ENCODE measurements at places on chromosomes 1 and 21. TPM values are rescaled to one million over a fixed set of nuclear protein-coding genes. Genes with fewer than 3 reads are reported as not detected.

DNA sequence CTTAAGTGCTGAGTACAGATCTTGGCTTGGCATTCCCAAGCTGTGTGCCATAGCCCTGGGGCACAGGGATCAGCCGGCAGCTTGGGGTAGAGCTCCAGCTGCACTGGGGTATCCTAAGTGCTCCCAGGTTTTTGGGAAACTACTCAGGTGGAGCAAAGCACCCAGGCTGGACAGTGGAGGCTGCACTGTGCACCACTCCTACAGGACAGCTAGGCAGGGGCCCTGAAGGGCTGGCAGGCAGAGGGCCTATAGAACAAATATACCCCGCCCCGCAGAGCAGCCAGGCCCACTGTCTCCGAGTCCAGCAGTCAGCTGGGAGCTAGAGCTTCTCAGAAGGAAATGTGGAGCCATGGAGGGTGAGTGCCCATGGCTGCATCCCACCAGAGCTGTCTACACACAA lies 691.7 kb upstream of the ADGRL2 start:
- DNase-seq, result no peak

DNA sequence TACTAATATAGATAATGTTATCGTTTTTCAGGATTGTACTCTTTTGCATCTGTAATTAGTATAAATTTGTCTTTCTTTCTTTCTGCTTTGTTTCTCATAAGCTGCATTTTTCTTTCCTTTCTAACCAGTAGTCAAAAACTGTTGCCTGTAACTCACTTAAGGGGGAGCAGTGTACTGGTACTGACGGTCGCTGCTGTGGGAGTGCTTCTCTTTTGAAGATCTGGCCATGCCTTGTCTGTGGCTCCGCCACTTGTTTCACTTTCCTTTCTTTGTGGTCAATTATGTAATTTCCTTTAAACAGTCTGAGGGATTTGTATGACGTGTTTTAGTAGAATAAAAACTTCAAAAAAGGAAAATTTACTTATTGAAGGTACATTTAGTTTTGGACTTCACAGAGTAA lies 37.0 kb downstream of the MIA3 start:
- DNase-seq, result no peak

The PIK3C2B gene
- polyA plus RNA-seq, result 39.7 TPM

DNA sequence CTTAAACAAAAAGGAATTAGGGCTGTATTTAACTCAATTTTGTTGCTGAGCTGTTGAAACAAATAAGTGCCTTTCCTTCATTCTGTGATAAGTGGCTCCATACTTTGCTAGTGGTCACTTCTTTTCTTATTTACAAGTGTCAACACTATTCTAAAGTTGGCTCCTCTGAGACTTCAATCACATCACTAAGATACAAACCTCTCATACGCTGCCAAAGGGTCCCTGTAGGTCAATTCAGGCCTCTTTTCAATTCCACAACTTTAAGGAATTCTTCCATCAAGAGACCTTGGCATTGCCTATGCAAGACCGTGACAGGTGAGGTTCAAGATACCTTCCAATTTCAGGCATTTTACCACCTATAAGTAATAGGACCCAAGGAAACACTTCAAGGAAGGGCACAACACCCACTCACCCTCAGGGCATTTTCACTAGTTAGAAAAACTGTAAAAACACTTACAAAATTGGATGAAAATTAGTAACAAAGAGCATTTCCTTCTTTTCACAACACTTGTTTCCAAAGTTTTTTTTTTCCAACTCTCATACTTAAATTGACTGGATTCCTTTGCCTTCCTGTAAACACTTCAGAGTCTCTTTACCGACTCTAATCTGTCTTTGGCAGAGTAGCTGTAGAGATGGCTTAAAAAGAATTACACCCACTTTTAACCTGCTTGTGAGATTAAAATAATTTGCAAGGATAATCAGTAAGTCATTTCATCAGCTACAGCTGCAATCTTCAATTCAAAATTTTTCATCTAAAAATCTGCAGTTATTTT lies 24.5 kb downstream of the SERBP1 start:
- no peak for DNase-seq

The CADM3 gene
- 0.92 TPM for polyA plus RNA-seq

- DNase-seq, result no peak
Measured at GRCh38 chr1:15197591-15198447, 44.3 kb downstream of the TMEM51 start.

- no peak for DNase-seq
Measured at GRCh38 chr1:21621761-21622436, 47.3 kb downstream of the RAP1GAP start.

- no peak for DNase-seq
Measured at GRCh38 chr1:221468546-221468945, 273.3 kb downstream of the DUSP10 start.

DNA sequence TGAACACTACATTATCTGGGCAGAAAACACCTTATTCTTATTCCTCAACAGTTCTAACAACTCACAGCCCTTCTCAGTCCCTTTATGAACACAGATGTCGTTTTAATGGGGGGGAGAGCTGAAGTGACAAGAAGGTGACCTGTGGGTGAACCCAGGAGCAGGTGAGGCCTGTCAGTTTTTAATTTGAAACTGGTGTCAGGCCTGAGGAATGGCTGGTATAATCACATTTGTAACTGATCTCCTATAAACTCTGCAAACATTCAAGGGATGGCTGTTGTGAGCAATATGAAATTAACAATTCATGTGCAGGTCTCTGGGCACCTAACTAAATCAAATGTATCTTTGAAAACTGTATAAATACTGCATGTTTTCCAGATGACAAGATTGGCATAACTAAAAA lies 362.1 kb upstream of the NR5A2 start:
- no peak for DNase-seq

GRCh38 chr1:186503190-186503589 lies 42.3 kb upstream of the PDC start:
- no peak for DNase-seq

- no peak for DNase-seq
Measured at GRCh38 chr1:11373895-11374747, 101.1 kb downstream of the UBIAD1 start.

- no peak for DNase-seq
Measured at GRCh38 chr21:14993115-14993514, 71.7 kb downstream of the NRIP1 start.

GRCh38 chr1:163709636-163710035 lies 387.9 kb downstream of the NUF2 start:
- no peak for DNase-seq

GRCh38 chr21:27269644-27270043 lies 302.8 kb upstream of the ADAMTS5 start:
- no peak for DNase-seq

GRCh38 chr21:42969193-42969600 lies 5.2 kb upstream of the PKNOX1 start:
- no peak for DNase-seq

DNA sequence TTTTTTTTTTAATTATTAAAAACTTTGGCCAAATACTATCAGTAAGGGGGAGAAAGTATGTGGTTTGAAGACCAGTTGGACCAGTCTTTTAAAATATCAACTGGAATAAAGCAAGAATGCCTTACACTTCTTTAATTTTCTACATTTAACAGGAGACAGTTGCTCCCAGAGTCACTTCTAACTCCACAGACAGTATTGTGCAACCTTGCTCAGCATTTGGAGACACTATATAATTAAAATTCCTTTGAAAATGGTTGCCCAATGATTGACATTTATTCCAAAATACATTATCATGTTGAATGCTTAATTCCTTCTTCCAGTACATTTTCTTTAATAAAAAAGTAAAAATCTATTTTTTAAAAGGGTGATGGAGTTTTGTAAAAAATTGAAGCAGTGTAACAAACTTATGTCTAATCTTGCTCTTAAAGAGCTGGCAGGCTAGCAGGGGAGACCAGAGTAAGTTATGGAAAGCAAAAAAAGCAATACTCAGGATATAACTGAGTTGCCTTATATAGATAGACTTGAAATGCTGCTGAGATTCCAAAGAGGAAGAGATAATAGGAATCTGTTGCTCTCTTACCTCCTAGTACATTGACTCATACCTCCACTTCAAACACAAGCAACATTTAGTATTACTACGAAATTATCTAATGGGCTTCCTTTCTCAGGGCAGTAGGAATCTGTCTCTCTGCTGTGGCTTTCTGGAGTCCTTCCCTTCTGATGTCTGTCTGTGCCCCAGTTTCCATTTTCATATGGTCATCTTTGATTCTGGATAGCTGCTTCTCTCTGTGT lies 69.7 kb upstream of the RGL1 start:
- DNase-seq, result no peak

The TMPRSS15 gene
- polyA plus RNA-seq, result 0.89 TPM

DNA sequence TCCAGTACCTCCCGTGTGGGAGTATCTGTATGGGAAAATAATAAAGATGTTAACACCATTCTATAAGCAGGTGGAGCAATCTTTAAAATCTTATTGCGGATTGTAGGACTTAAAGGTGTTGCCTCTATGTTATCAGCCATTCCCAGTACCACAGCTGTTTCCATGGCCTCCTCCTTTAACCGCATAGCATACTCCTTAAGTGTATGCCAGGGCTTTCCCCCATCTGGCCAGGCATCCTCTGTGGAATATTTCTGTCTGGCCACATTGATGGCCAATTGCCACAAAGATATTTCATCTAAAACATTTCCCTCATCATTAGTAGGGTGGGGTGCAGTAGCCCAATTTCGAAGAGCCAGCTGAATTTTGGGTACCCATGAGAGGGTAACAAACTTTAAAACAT lies 7.3 kb upstream of the STUM start:
- no peak for DNase-seq

DNA sequence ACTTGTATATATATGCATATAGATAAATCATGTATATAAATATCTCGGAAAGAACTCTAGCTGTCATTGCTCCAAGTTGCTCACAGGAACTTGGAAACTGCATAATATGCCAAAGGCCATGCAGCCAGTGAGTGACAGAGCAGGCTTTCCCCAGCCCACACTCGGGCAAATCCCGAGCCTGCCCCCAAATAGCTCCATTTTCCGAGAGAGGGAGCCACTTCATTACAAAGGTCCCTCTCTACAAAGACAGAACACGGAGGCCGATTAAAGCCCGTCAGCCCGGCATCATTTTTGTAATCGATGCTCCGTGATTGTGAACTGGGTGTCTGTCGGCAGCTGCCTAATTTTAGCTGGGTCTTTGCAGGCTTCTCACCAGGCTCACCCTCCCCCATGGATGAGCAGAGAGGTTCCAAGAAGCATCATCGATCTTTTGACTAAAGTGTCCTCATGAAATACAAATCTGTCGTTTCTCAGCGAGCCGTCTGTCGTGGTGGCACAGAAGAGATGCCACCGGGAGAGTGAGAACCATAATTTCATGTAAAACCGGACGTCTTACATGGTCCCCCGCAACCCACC lies 663.9 kb downstream of the PTPRU start:
- no peak for DNase-seq

DNA sequence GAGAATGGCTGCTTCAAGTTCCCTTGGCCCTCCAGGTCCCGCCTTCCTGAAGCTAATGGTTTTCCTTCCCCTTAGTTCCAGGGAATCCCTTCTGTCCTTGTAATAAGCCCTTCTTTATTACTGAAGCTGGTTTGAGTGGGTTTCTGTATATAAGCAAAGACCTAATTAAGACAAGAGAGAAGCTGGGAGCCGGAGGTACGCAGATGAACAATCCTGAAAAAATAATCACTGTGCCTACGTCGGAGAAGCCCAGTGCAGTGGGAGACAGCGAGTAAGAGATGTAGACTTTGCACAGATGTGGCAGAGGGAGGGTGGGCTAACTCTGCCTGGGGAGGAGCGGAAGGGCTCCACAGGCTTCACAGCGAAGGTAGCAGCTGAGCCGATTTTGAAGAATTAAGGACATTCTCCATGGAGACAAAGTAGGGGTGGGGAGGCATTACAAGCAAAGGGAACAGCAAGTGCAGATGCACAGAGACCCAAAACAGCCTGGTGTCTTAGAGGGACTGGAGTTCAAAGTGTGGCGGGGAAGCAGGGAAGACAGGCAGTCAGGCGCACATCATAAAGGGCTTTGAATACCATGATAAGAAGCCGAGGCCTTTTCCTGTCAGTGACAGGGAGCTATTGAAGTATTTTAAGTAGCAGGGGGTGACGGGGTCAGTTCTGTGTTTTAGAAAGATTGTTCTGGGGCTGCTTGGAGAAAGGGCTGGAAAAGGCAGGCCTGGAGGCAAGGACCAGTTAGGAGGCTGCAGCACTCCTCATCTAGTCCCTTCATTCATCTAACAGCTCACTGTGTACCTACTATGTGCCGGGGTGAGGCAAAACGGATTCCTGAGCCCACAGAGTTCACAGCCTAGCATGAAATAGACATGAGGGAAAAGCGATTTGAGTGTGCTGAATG lies 6.5 kb downstream of the RIMS3 start:
- DNase-seq, result no peak

DNA sequence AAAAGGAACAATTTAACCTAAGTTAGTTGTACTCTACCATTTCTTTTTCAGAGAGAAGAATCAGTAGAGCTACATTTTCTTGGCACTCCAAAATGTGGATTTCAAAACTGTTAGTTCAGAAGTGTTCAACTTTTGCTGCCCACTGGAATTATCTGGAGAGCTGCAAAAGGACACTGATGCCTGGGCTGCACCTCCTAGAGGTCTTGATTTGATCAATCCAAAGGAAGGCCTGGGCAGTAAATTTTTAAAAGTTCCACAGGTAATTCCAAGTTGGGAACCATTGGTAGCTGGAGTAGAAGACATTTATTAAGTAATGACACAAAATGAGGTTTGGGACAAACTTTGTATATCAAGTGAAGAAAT lies 79.3 kb upstream of the HMCN1 start:
- no peak for DNase-seq

The ZBTB8B gene
- polyA plus RNA-seq, result 0.14 TPM

GRCh38 chr1:183891158-183891856 lies 86.4 kb downstream of the RGL1 start:
- DNase-seq, result no peak

DNA sequence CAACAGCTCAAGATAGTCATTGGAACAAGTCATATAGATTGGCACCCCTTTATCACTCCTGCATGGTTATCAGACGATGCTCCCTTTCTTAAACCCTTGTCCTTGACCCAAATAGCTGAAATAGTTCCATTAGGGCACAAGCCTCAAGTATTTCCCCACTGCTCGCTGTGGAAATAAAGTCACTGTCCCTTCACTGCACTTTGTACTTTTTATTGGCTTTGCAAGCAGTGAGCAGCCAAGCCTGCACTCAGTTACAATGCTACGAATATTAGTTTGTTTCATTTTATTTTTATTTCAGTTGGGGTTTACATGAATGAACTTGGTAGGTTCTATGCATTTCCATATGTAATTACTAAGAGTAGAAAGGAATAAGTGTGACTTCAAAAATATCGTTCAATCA lies 1176.4 kb downstream of the BRINP3 start:
- no peak for DNase-seq

The AMIGO1 gene
- polyA plus RNA-seq, result 14.8 TPM

The KRTAP7-1 gene
- not detected for polyA plus RNA-seq

DNA sequence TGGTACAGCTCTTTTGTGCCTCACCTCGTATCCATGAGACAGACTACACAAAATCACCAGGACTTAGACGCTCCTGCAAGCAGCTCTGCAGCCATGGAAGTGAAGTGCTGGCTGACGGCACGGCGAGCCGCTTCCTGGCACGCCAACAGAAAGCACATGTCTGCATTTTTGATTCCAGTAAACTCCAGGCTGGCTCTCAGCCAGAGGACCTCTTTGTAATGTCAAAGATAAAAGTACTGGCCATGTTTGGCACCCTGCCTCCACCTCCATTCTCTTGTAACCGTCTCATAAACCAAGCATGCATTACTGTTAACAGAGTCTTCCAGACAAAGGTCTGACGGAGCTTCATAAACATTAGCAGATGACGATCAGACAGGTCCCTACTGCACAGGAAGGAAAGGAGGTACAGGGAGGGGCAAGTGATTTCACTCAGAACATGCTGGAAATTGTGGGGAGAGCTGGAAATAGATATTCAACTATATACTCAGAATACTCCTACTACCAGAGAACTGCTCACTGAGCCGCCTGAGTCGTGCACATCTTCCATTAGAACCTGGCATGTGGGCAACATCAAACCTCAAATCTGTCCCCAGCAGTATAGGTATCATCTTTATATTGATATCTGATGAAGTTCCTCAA lies 632.0 kb downstream of the SMYD3 start:
- DNase-seq, result peak; percentile 38

The C1orf226 gene
- polyA plus RNA-seq, result 1.7 TPM

Measured in hindlimb muscle (tissue), 1 donor.